NCI-H1436 (cell line): ENCODE measurements at places on chromosomes 3 and 15.

DNA sequence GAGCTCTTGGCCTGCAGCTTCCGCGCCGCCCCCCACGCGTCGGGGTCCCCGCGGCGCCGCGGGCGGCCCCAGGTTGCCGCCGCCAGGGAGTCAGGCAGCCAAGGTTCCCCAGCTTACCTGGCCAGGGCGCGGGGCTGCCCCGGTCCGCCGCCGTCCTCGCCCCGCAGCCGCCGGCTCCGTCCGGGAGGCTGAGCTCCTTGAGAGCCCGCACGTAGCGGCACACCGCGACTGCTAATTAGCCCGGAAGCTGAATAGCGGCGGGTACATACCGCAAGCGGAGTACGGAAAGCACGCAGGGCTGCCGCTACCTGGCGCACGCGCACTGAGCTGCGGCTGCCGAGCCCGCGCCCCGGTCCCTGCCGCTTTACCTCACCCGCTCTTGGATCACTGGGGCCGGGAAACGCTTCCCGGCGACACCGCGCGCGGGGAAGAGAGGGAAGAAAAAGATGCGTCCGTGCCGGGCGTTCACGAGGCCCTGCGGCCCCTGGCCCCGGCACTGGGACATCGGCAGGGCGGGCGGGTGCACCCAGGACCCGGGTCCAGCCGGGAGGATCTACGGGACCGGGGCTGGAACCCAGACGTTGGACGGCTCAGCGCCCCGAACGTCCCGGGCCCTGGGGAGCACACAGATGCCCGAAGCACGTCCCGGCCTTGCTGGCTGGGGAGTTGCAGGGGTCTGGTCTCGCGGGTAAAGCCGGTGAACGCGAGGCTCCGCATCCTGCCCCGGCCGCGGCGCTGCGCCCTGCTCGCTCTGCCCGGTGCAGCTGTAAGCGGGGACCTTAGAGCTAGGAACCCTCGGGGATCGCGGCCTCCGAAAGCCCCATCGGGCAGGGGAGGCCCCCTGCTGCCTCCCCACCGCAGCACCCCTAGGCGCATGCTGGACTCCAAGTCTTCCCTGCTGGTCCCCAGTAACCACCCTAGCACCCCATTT is at the start of gene GOLGA8B:
Gene GOLGA8B, minus strand, starts transcription at position 253 of the 931 bp plus-strand sequence. CDS start 47,739 bp downstream, outside the sequence.
- DNase-seq: peak; percentile 52

DNA sequence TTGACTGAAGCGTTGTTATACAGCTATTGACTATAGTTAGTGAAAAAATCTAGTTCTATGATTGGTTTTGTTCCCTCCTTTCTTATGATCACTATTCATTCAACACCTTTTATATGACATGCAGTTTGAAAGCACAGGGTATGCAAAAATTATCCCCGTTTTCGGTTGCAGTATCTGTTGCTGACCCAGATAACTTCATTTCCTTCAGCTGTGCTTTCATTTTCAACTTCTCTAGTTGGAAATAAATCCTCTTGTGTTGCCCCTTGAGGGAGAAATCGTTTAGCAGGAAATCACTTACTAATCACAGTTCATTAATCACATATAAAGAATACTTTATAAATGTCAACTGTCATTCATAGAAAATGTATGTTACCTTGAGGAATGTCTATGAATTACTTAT is 55.1 kb downstream of the MBNL1 start:
- DNase-seq: no peak

- no peak for DNase-seq
These were observed 313.4 kb upstream of the NECTIN3 start for GRCh38 chr3:110758208-110758607.

- DNase-seq: peak; percentile 29
These were observed 891.5 kb downstream of the ROBO2 start for GRCh38 chr3:77931255-77932009.

- DNase-seq: no peak
These were observed 107.5 kb upstream of the NSMCE3 start for GRCh38 chr15:29377161-29377560.

- DNase-seq: no peak
These were observed 12.9 kb downstream of the CELF6 start for GRCh38 chr15:72307026-72307425.

DNA sequence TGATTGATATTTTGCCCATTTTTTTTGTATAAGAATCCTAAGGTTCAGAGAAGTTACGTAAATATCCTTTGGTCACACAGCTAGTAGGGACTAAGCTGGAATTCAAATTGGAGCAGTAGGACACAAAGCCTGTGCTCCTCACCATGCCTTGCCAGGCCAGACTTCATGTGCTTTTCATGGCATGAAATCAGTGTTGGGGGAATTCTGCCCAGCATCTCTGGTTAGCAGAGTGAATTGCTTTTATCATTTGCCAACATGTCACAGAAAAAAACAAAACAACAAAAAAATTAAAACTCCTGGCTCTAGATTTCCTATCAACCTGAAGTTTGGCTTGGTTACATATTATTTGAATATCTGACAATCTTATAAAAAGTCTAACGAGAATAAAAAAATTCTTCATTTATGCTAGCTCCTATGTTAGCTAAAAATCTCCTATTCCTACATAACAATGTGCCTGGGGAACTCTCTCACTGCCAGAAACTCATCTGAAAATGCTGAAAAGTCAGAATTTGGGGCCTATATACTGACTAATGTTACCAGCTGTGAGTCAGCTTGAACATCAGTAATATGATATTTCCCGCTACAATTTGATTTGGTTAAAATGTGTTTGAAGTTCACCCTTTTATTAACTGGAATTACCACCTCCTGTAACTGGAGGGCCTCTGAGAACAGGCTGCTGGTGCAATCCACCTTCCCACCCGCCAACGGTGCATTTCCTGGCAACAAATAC is 141.7 kb downstream of the TIGIT start:
- DNase-seq: no peak

GRCh38 chr3:97350971-97351370 is 413.6 kb upstream of the ARL6 start:
- no peak for DNase-seq

DNA sequence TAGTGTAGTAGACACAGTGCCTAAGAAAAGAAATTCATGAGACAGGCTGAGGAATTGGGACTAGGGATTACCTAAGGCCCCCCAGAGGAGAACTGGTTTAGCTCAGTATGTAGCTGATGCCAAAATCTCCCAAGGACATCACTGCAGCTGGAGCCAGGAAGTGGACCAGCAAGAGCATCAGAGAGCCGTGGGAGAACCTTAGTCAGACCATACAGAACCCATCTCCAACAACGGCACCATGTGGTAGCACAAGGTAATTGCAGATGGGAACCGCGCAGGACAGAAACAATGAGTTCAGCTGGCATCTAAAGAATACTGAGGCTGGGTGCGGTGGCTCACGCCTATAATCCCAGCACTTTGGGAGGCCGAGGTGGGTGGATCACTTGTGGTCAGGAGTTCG is 81.7 kb downstream of the WNT5A start:
- no peak for DNase-seq

GRCh38 chr15:85494048-85494777 is 113.8 kb downstream of the AKAP13 start:
- no peak for DNase-seq

GRCh38 chr3:183577346-183577745 is 21.8 kb upstream of the KLHL6 start:
- no peak for DNase-seq

- no peak for DNase-seq
These were observed 686.3 kb downstream of the NTRK3 start for GRCh38 chr15:87570206-87570605.

- DNase-seq: no peak
These were observed 29.8 kb upstream of the ALDH1A3 start for GRCh38 chr15:100849855-100850218.

- DNase-seq: no peak
These were observed 14.4 kb downstream of the ARHGEF3 start for GRCh38 chr3:56787258-56787775.

GRCh38 chr3:127103080-127103479 is 89.9 kb upstream of the PRR23E start:
- no peak for DNase-seq

GRCh38 chr15:76460871-76461270 is 124.3 kb downstream of the ISL2 start:
- no peak for DNase-seq

DNA sequence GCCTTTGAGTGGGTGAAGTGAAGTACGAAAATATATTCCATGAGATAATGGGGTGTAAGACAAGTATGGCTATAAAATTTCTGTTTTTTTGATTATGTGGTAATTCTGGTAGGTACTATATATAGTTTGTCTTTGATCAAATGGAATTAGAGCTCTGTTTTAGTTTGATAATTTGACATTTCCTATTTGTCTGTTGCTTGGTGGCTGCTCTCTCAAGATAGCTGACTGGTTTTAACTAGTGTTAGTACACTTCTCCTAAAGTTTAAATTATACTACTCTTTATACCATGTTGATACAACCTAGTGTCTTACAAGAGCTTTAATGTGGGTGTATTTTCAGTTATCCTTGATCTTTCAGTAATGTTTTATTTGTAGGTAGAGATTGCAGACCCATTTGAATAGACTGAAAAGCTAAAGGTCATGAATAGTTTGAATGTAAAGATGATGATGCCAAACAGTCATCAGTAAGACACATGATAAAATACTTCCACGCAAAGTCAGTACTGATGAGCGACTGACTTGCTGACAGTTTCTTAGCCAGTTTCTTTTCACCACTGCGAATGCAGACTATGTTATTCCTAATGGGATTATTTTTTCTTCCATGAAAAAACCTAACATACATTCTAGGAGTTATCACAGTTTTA is 15.2 kb downstream of the SACM1L start:
- DNase-seq: no peak

DNA sequence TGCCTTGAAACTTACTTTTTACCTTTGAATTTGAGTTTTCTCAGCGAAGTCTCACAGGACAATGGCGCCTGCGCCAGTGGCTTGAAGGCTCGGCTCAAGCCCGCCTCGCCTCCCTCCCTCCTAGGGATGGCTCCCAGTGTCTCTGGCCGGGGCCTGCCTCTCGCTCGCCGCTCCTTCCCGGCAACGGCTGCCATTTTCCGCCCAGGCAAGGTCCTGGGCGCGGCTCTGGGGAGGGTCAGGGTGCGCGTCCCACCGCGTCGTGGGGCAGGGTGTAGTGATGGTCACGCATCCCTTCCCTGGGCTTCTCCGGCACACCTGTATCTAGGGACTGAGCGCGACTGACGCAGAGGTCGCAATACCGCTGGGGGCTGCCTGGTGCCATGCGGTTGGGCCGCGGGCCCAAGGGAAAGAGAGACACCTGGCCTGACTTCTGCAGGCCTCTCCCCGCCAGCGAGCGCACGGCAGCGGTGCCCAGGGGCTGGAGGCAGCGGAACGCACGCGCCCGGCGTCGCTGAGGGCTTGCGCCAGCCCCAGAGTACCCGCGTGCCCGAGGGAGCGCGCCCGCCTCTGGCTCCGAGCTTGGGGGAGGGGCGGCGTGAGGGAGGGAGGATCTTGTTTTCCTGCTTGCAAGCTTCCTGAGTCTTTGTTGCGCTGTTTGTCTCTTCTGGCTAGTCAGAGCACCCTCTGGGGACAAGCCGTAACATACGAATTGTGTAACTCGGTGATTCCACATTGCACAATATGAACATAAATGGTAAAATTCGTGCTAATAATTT is 20.7 kb upstream of the FEM1B start:
- peak; percentile 72 for DNase-seq

- no peak for DNase-seq
These were observed 764.8 kb upstream of the NR2F2 start for GRCh38 chr15:95565690-95566089.

- no peak for DNase-seq
These were observed 174.9 kb upstream of the TOPAZ1 start for GRCh38 chr3:44066806-44067205.

DNA sequence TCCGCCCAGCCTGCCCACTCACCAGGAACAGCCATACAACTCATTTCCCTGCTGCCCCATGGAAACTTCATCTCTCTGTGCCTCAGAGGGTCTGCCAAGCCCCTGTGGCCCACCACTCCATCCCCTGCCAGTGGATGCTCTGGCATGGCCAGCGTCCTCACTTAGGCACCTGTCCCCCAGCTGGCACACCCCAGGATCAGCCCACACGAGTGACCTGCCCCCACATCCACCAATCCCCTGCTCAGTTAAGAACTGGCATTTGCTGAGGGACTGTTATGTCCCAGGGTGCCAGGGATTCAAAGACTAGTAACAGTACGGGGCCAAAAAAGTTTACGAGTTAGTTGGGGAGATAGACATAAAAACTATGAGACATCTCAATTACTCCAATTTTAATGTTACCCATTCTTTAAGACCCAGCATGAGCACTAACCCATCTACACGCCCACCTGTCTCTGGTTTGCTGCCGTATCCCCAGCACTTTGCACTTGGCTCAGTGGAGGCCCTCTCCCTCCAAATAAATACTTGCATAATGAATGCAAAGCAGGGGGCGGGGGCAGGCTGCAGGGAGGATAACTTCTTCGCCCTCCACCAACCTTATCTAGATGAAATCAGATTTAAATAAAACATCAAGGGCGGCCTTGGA is 11.6 kb upstream of the BAHD1 start:
- no peak for DNase-seq

- no peak for DNase-seq
These were observed 3.0 kb upstream of the SHC4 start for GRCh38 chr15:48966595-48967301.

DNA sequence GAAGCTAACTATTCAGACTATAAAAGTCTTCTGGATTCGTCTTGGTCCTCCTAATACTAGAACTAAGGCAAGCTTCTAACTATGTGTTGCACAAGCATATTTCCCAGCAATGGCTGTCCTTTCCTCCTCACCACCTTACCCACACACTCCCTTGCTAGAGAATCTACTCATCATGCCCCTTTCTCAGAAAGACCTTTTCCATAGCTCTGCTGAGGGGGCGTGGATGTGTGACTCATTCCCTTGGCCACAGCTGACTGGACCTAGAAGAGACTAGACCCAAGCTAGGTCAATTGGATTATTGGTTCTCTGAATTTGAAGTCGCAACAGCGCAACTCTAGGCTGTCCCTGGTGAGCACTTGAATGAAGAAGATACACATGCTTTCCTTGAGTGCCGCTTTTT is 47.1 kb downstream of the ERC2 start:
- DNase-seq: no peak

- DNase-seq: no peak
These were observed 102.7 kb downstream of the PTPRG start for GRCh38 chr3:61664105-61664482.

GRCh38 chr15:36029606-36030210 is 483.7 kb upstream of the DPH6 start:
- DNase-seq: no peak

GRCh38 chr3:108661699-108662098 is 72.2 kb downstream of the DZIP3 start:
- no peak for DNase-seq

- no peak for DNase-seq
These were observed 27.6 kb downstream of the ZNF860 start for GRCh38 chr3:32009101-32009500.

GRCh38 chr3:150371741-150372254 is 36.3 kb upstream of the TSC22D2 start:
- no peak for DNase-seq

- no peak for DNase-seq
These were observed 6.8 kb downstream of the CACNA1D start for GRCh38 chr3:53501178-53501577.

- no peak for DNase-seq
These were observed 7.1 kb upstream of the FMN1 start for GRCh38 chr15:33201491-33202231.
